ENCODE measurements at places on chromosomes 5 and 9. TPM values are rescaled to one million over a fixed set of nuclear protein-coding genes. Genes with fewer than 3 reads are reported as not detected.

Gene B4GALT7
- 43.5 TPM for total RNA-seq

Gene COL15A1
- 164 TPM for total RNA-seq

Gene SMIM27
- total RNA-seq, result 2.7 TPM

Gene SLC34A3
- not detected for total RNA-seq

Gene BRD3
- total RNA-seq, result 3.7 TPM

Gene KIF4B
- total RNA-seq, result under 0.01 TPM

Gene STING1
- total RNA-seq, result 26.9 TPM

Gene SLC4A9
- not detected for total RNA-seq

Gene LCP2
- not detected for total RNA-seq

Gene DRD1
- under 0.01 TPM for total RNA-seq

Gene GPRIN1
- total RNA-seq, result 1.1 TPM

Gene SOX30
- not detected for total RNA-seq

Gene FAT2
- total RNA-seq, result under 0.01 TPM

Gene PCDHGA9
- 3.1 TPM for total RNA-seq

Gene MYOT
- not detected for total RNA-seq
